ENCODE measurements at places on chromosomes 2 and 18. TPM values are rescaled to one million over a fixed set of nuclear protein-coding genes. Genes with fewer than 3 reads are reported as not detected.

Gene TIGD1
- polyA plus RNA-seq = 11.3 TPM

Gene INHBB
- 0.23 TPM for polyA plus RNA-seq

Gene SLC16A14
- polyA plus RNA-seq = 6.9 TPM

Gene DTNA
- polyA plus RNA-seq = 10.9 TPM

Gene UGT1A7
- polyA plus RNA-seq = not detected

Gene THSD7B
- 3.1 TPM for polyA plus RNA-seq

Gene MATN3
- polyA plus RNA-seq = 12.3 TPM

Gene GCKR
- polyA plus RNA-seq = 1.4 TPM

Gene NYAP2
- 0.13 TPM for polyA plus RNA-seq

Gene ACADL
- 25.7 TPM for polyA plus RNA-seq

Gene RESP18
- not detected for polyA plus RNA-seq

Gene ITGB6
- 7.6 TPM for polyA plus RNA-seq

Gene SIX3
- polyA plus RNA-seq = not detected

Gene MARCHF4
- 0.21 TPM for polyA plus RNA-seq

Gene GCG
- polyA plus RNA-seq = not detected

Gene PFN4
- 2.7 TPM for polyA plus RNA-seq

Gene ERMN
- 0.33 TPM for polyA plus RNA-seq

Gene WDCP
- polyA plus RNA-seq = 14.2 TPM

Gene SLC35F5
- 113 TPM for polyA plus RNA-seq

Gene C2orf72
- 0.37 TPM for polyA plus RNA-seq

Gene TSPYL6
- 0.08 TPM for polyA plus RNA-seq

Gene C1QL2
- 0.09 TPM for polyA plus RNA-seq

Gene PXDN
- polyA plus RNA-seq = 179 TPM

Gene TMEM200C
- 4.2 TPM for polyA plus RNA-seq

Gene CYS1
- polyA plus RNA-seq = 15.6 TPM

Gene FOXD4L1
- polyA plus RNA-seq = not detected

Gene CD8A
- 1.2 TPM for polyA plus RNA-seq

Data from right lung (tissue), 10 donors.